Fibroblast of the aortic adventitia (primary cell): ENCODE measurements at places on chromosomes 1 and 21. TPM values are rescaled to one million over a fixed set of nuclear protein-coding genes. Genes with fewer than 3 reads are reported as not detected.

DNA sequence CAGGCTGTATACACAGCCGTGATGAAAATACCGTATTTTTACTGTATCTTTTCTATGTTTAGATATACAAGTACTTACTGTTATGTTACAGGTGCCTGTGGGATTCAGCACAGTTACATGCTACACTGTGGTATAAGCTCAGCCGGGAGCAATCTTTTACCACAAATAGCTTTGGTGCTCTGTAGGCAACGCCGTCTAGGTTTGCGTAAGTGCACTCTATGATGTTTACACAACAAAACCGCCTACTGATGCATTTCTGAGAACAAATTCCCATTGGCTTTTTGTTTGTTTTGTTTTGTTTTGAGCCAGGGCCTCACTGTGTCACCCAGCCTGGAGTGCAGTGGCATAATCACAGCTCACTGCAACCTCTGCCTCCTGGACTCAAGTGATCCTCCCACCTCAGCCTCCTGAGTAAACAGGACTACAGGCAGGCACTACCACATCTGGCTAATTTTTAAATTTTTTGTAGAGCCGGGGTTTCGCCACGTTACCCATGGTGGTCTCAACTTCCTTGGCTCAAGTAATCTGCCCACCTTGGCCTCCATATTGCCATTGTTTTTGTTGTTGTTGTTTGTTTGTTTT lies 81.0 kb downstream of the SCCPDH start:
- DNase-seq: no peak

DNA sequence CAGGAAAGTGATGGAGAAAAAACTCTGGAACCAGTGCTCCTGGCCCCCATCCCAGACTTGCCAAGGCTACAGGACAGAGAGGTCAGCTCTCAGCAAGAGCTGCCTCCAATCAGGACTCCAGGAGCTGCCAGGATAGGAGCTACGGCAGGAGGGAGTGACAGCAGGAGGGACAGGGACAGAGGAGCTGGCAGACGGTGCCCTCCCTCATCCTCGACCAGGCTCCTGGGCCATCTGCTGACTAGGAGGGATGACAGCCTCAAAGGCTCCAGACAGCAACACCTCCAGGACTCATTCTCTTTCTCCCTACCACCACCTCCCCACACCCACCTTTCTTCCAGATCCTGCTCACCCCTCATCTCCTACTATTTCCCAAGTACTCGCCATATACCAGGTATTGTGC lies 22.7 kb downstream of the DLGAP3 start:
- no peak for DNase-seq

GRCh38 chr1:222975472-222976122 lies 160.8 kb downstream of the DISP1 start:
- peak; percentile 54 for DNase-seq

GRCh38 chr1:180282401-180283044 lies 52.5 kb downstream of the LHX4 start:
- no peak for DNase-seq

DNA sequence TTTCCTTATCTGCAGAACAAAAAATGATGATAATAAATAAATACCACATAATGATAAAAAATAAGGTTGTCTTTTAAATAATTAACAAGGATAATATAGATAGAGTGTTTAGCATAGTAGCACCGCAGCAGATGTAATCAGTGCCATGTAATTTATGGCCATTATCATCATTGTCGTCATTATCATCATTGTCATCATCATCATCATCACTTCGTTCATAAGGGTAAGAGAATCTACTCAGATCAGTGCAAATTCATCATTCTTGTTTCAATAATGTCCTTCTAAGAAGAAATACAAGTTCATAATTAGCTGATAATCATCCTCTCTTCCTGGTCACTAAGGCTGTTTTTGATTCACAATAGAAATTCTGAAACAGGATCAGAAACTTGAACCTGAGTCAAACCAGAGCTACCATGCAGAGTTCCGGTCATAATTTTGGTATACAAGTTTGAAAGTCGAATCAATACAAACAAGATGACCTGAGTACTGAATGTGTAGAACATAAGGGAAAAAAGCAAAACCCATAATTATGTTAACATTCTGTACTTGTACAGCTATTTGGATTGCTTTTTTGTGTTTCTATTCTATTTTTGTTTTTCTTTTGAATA lies 172.0 kb downstream of the LRRC40 start:
- no peak for DNase-seq

- DNase-seq: peak; percentile 80
Observed at GRCh38 chr1:97903626-97904025, 17.2 kb downstream of the DPYD start.

The OR2W3 gene
- total RNA-seq: not detected in 2 replicates

The CELA3A gene
- not detected in 2 replicates for total RNA-seq

The OR2T33 gene
- total RNA-seq: not detected in 2 replicates

The ARHGEF16 gene
- total RNA-seq: 0.18 TPM in 1 of 2 replicates, not detected in the other

The MR1 gene
- total RNA-seq: 18.6 and 21.6 TPM in 2 replicates
